ENCODE measurements at places on chromosomes 2 and 18.

DNA sequence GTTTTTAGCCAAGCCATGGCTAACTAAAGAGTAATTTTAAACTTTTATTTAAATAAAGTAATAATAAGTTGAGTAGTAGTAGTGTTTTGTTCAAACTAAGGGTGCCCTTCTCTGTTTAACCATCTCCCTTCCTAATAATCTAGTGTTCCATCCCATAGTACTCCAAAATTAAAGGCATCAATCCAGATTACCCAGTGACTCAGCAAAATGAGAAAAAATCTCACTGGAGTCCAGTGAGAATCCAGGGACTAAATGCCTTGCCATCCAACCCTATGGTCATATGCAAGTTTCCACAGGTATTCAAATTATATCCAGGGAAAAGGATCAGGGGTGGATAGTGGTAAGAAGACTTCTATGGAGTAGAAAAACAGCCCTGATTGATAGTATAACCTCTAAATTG is 19.6 kb upstream of the VRK2 start:
- DNase-seq = no peak

DNA sequence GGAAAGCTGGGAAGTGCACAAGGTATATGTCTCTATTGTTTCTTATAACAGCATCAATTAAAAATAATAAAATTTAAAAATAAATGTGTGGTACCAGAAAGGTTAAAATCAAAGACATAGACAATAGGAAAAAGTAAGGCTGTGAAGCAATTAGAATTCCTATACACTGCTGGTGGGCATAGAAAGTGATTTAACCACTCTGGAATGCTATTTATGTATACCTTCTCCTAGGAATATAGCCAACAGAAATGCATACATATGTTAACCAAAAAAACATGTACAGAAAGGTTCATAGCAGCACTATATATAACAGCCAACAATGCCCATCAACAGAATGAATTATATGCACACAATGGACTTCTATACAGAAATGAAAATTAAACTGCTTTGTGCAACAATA is 43.0 kb downstream of the WDSUB1 start:
- no peak for DNase-seq

DNA sequence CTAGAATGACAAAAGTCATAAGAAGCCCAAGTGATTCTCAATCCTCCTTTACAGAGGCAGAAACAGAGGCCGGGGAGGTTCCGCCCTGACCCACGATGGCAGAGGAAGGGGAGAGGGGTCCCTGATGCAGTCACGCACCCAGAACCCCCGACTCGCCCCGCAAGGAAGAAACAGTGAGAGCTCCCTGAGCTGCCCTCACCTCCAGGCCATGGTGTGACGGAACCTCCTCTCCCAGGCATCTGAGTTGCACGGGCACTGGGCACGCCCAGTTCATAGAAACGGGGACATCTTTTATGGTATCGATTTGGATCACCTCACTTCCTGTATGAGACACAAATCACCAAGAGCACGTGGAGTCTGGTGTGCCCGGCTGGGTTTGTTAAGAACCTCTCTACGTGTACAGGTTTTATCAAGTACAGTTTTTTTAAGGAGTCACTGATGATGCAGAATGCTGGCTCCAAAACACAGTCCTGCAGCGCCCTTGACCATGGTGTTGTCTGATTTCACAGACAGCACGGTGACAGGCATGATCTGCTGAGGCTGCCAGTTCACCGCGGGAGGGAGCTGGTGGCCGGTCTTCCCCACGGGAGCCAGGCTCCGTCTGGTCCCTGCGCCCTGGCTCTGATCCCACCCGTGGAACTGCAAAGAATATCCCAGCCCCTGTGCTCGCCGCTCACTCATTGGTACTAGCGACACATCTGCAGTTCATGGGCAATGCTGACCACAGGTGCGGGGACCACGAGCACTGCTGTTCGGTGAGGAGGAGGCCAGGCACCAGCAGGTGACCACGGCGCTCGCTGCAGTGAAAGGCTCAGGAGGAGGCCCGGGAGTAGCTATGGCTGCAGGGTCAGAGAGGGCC is 35.6 kb downstream of the PXDN start:
- peak; percentile 25 for DNase-seq

DNA sequence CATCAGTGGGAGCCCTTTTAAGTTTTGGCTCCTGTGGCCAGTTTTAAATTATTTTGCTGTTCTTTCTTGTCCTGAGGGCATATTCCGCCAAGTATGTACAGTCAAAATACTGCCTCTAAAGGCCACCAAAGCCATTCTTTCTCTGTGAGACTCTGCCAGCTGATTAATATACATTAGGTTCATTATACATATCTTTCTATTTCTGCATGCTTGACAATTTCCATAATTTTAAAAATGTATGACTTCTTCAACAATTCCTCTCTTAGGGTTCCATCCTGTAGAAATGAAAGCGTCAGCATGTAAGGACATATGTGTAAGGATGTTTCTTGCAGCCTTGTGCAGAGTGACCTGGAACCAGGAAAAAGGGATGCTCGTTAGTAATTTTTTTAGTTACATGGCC is 291.9 kb downstream of the PHLPP1 start:
- no peak for DNase-seq

GRCh38 chr2:105609746-105610402 is 134.8 kb upstream of the NCK2 start:
- no peak for DNase-seq

- no peak for DNase-seq
Observed at GRCh38 chr2:11212645-11213044, 57.4 kb downstream of the SLC66A3 start.

DNA sequence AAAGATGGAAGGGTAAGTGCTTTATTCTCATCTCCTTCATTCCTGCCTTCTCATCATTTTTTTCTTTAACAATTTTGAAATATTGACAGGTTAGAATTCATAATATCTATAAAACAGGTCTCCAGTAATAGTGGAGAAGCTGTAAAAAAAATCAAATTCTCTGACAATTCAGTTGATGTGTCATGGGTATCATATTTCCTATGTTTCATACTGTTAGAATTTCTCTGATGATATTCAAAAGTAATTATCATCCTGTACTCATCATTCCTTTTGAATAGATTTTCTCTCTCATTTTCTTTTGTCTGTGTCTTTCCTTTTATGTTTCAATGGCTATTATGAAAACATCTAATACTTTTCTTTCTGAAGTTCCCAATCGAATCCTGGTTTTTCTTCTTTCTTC is 97.7 kb downstream of the CPS1 start:
- no peak for DNase-seq

All from RPMI8226 (cell line).